ENCODE measurements at places on chromosomes 2 and 18.

GRCh38 chr18:48292782-48293424 is 116.3 kb downstream of the ZBTB7C start:
- no peak for DNase-seq

- no peak for DNase-seq
Measured at GRCh38 chr2:212975333-212975732, 176.1 kb downstream of the IKZF2 start.

- no peak for DNase-seq
Measured at GRCh38 chr2:38512211-38512610, 90.5 kb downstream of the HNRNPLL start.

- no peak for DNase-seq
Measured at GRCh38 chr2:242040681-242041080, 171.2 kb downstream of the RTP5 start.

- DNase-seq, result no peak
Measured at GRCh38 chr18:70386582-70386981, 97.7 kb downstream of the SOCS6 start.

- DNase-seq, result no peak
Measured at GRCh38 chr2:44247924-44248323, 27.4 kb upstream of the SLC3A1 start.

GRCh38 chr2:108367014-108367413 is 10.7 kb upstream of the SULT1C4 start:
- DNase-seq, result no peak

GRCh38 chr2:239266434-239266766 is 134.4 kb downstream of the HDAC4 start:
- no peak for DNase-seq

Data from GM04504 (cell line).